Activated naive CD4-positive, alpha-beta T cell treated with anti-CD3 and anti-CD28 coated beads, Interleukin-2, amount 10 ng/mL, durations not matched to agents 5 hours and 36 hours (primary cell): ENCODE measurements at places on chromosomes 6 and 20. TPM values are rescaled to one million over a fixed set of nuclear protein-coding genes. Genes with fewer than 3 reads are reported as not detected.

The TSPO2 gene
- not detected for total RNA-seq

The AIF1 gene
- 45.4 TPM for total RNA-seq

The ADAM33 gene
- total RNA-seq = not detected

The EPB41L1 gene
- not detected for total RNA-seq

The PAK5 gene
- total RNA-seq = not detected

The CPNE5 gene
- 1.6 TPM for total RNA-seq

The FAM135A gene
- total RNA-seq = 7.0 TPM

The PNLDC1 gene
- total RNA-seq = not detected

The MYB gene
- total RNA-seq = 6.4 TPM

The HMGN3 gene
- 49.5 TPM for total RNA-seq

The TRIM38 gene
- total RNA-seq = 24.8 TPM

The TRIM10 gene
- total RNA-seq = not detected

The THBD gene
- total RNA-seq = not detected

The MOG gene
- not detected for total RNA-seq

The RFX6 gene
- not detected for total RNA-seq

The TBCC gene
- 35.4 TPM for total RNA-seq

The KCNK5 gene
- total RNA-seq = 3.7 TPM

The MOXD1 gene
- not detected for total RNA-seq

The JARID2 gene
- total RNA-seq = 35.9 TPM

The NEU1 gene
- 23.4 TPM for total RNA-seq

The SLC26A8 gene
- total RNA-seq = not detected

The PLA2G7 gene
- not detected for total RNA-seq

The PCSK2 gene
- total RNA-seq = not detected

The ARFGAP1 gene
- total RNA-seq = 85.3 TPM

The FAM217A gene
- not detected for total RNA-seq

The SYCP2L gene
- not detected for total RNA-seq

The BANF2 gene
- total RNA-seq = not detected

The DIDO1 gene
- 78.5 TPM for total RNA-seq

The TRIM31 gene
- total RNA-seq = not detected

The THBS2 gene
- 0.05 TPM for total RNA-seq

The BPIFB4 gene
- not detected for total RNA-seq

The CYP21A2 gene
- not detected for total RNA-seq

The MCCD1 gene
- not detected for total RNA-seq

The RIN2 gene
- total RNA-seq = not detected

The PLEKHG1 gene
- 0.43 TPM for total RNA-seq

The SDC4 gene
- 5.6 TPM for total RNA-seq

The CD40 gene
- 0.71 TPM for total RNA-seq

The HLA-DOA gene
- 1.2 TPM for total RNA-seq

The MYLK2 gene
- 0.34 TPM for total RNA-seq

The LPIN3 gene
- total RNA-seq = 0.83 TPM

The EXOC2 gene
- total RNA-seq = 34.4 TPM

The GTSF1L gene
- not detected for total RNA-seq

The NFATC2 gene
- 60.4 TPM for total RNA-seq

The KIAA0408 gene
- total RNA-seq = 3.4 TPM

The HLA-G gene
- total RNA-seq = 0.14 TPM

The PCNA gene
- 354 TPM for total RNA-seq

The HAO1 gene
- not detected for total RNA-seq

The B3GAT2 gene
- 0.03 TPM for total RNA-seq

The OR12D3 gene
- total RNA-seq = not detected

The ID4 gene
- total RNA-seq = not detected

The DTD1 gene
- 20.9 TPM for total RNA-seq

The CAGE1 gene
- total RNA-seq = not detected

The PET117 gene
- total RNA-seq = 14.4 TPM

The RRAGD gene
- total RNA-seq = 10.8 TPM

The ACSS1 gene
- total RNA-seq = 55.3 TPM

The TDP2 gene
- 37.7 TPM for total RNA-seq

The RIPPLY2 gene
- not detected for total RNA-seq

The GRM1 gene
- total RNA-seq = not detected
